ENCODE measurements at places on chromosomes 6 and 20.

DNA sequence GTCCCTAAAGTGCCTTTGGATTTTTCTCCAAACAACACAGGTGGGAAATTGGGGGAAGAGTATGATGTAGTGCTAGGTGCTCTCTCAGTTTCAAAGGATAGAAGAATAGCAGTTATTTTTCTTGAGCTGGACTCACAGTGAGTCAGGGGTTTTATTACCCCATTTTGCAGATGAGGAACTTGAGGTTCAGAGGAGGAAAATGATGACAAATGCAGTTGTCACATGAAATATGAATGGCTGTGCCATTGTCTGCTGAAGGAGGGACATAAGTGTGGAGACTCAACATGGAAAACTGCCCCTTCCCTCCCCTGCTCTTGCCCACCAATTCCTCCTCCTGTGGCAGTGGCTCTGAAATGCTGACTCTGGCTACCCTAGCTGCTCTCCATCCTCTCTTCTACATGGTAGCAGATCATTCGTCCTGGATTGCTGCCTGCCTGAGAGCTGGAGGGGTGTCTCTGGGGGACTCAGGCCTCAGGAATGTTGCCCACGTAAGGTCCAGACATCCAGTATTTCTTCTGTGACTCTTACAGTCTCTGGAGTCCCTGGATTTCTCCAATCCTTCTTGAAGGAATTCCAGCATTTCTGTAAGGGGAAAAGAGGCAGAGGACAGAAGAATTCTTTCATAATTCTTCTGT is 37.6 kb upstream of the EPB41L1 start:
- no peak for DNase-seq

DNA sequence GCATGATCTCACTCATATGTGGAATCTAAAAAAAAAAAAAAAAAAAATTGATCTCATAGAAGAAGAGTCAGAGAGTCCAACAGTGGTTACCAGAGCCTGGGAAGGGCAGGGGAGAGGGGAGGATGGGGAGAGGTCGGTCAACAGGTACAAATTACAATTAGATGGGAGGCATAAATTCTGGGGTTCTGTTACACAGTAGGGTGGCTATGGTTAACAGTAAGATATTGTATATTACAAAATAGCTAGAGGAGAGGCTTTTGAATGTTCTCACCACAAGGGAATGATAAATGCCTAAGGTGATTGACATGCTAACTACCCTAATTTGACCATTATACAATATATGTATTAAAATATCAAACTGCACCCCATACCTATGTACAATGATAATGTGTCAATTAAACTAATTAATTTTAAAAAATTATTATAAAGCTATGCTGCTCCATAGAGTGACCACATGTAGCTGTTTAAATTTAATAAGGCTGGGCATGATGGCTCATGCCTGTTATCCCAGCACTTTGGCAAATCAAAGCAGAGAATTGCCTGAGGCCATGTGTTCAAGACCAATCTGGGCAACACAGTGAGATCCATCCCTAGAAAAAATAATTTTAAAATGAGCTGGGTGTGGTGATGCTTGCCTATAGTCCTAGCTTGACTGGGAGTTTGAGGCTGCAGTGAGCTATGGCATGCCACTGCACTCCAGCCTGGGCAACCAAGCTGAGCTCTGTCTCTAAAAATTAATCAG is 70.9 kb downstream of the SNX5 start:
- DNase-seq = no peak

GRCh38 chr6:163212123-163212522 is 202.4 kb upstream of the QKI start:
- no peak for DNase-seq

DNA sequence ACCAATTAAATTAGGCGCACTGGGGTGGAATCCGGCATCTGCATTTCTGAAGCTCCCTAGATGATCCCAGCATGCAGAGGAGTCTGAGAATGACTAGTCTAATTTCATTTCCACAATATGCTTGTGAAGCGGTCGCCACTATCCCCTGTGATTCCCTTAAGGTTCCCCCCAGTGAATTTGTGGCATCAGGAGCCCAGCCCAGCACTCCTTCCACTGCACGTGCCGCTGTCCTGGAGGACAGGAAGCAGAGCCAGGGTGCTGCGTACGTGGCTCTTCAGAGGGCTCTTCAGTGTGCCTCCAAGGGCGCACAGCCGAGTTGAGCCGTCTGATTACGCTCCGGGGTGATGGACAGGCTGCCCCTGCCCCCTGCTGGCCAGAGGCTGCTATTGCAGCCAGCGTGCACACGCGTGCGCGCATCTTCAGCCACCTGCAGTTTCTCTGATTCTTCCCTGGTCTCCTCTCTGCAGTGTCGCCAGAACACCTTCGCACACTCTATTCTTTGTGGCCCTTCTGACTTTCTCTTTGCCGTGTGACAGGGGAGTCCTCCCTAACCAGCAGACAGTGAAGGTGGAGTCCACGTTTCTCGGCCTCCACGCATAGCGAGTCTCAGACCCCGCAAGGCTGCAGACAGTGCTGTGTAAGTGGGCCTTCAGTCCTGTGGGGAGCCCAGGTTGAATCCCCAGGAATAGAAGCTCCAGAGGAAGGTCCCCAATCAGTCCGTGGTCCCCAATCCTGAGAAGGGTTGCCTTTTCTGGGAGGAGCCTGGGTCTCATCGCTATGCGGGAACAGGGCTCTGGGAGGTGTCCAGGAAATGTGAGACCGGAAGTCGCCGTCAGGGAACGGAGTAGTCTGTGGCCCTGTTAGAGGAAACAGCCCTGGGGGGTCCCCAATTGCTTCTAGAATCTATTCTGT is 16.5 kb upstream of the NCR2 start:
- DNase-seq = no peak

GRCh38 chr6:128601060-128601459 is 80.7 kb upstream of the PTPRK start:
- DNase-seq = no peak

DNA sequence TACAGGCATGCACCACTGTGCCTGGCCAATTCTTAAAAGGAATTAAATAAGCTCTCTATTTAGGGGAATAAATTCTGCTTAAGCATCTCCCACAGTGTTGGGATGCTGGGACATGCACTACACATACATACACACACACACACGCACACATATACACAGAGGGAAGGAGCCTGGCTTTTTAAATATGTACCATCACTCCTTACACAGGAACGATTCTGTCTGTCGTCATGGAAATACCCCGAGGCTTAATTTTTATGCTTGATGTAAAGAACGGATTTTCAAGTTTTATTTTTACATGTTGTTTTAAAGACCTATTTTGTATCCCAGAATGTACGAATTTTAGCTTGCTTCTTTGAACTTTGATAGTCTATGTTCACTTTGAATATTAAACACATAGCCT is 95.3 kb downstream of the CD109 start:
- DNase-seq = no peak

DNA sequence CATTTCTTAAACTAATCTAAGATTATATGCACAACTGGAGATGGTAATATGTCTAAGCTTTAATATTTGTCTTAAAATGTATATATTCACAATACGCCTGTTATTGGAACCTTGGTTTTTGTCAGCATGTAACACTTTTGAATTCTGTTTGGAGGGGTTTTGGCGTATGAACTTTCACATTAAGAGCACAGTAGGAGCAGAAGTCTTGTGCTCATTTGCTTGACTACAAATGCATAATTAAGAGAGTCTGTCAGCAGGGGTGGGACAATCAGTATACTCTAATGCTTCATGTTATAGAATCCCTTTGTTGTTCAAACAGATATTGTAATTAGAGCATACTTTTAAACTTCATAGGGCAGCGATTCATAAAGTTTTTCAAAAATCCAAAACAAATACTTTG is 112.8 kb downstream of the QKI start:
- no peak for DNase-seq

GRCh38 chr20:41800040-41800439 is 181.9 kb upstream of the CHD6 start:
- no peak for DNase-seq

GRCh38 chr6:157449610-157450009 is 68.6 kb downstream of the ZDHHC14 start:
- no peak for DNase-seq

GRCh38 chr20:60505423-60505822 is 547.2 kb downstream of the CDH26 start:
- DNase-seq = no peak

- no peak for DNase-seq
These were observed 268.3 kb downstream of the CDKAL1 start for GRCh38 chr6:20802596-20802995.

DNA sequence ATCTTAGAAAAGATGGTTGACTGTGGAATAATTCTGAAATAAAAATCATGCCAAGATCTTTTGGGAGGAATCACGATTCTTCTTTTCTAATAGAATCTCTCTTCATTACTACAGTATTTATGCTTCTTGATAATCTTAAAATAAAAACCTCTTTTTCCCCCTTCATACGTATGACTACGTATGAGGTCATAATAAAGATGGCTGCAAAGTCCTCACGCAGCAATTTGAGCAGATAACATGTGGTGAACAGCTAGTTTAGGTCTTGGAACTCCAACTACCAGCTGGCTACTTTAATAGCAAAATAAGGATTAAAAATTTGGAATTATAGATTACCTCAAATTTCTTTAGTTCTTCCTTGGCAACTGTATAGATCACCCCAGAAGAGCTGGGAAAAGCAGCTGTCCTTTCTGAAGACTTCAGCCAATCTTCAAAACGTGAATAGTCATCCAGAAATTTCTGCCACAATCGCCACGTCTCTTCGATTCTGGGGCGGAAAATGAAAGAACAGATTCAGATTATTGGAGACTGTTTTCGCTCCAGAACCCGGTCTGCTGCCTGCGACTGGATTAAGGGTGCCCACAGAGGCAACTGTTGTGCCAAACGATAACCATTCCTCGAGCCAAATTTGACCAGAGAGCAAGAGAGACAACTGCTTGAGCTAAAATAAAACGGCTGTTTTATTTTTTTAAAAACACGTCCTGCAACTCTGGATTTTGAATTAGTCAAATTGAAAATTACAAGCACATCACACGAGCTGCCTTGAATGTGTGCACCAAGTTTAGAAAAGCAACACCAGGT is 347.3 kb downstream of the ESR1 start:
- DNase-seq = no peak

GRCh38 chr6:152952045-152952444 is 30.8 kb downstream of the FBXO5 start:
- no peak for DNase-seq

- DNase-seq = no peak
These were observed 133.3 kb upstream of the FOXQ1 start for GRCh38 chr6:1178590-1178989.

GRCh38 chr6:37691904-37692806 is 5.5 kb downstream of the MDGA1 start:
- DNase-seq = no peak

DNA sequence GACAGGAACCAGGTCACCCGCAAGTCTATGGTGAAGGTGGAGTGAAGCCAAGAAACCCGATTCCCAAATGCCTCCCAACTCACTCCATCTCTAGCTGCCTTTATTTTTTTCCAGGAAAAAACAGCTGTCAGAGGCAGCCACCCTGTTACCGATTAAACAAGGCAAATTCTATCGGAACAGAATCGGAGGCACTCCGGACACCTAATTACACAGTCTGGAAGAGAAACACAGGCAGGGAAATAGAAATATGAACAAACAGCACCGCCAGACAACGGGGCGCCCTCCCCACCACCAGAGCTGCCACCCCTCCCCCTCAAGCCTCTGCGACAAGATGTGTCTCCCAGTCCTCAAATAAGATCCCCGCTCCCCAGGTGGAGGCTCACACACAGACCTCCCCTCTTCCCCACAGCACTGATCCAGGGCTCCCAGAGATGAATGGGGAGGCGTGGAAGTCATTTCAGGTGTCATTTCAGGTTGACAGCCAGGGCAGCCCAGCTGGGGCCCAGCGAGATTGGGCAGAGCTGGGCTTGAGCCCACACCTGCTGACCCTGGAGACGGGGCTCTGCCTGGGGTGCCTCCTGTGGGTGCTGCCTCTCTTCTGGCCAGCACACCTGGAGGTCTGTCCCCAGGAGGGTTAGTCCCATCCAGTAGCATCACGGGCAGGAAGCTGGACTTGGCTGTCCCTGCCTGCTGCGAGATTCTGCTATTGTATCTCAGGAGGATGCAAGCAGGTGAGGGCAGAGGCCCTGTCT is 19.8 kb upstream of the VSTM2L start:
- no peak for DNase-seq

- no peak for DNase-seq
These were observed 99.1 kb downstream of the ARID1B start for GRCh38 chr6:156876302-156876701.

- DNase-seq = no peak
These were observed 55.2 kb downstream of the TGM2 start for GRCh38 chr20:38109591-38110524.

DNA sequence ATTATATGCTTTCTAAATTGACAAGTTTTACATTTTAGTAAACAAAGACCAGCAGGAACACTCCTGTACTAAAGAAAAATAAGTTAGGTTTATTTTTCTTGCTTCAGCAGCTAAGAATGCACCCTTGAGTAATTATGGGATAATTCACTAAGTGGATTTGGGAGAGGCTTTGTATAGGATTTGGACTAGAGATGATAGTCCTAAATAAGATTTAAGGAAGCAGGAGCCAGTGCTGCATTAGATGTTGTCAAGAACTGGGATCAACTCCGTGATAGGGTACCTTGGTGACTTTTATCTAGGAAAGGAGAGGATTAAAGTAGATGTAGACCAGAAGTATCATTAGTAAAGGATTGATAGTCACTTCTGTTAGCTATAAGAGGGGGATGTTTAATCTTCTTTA is 4.1 kb upstream of the C6orf141 start:
- DNase-seq = no peak

DNA sequence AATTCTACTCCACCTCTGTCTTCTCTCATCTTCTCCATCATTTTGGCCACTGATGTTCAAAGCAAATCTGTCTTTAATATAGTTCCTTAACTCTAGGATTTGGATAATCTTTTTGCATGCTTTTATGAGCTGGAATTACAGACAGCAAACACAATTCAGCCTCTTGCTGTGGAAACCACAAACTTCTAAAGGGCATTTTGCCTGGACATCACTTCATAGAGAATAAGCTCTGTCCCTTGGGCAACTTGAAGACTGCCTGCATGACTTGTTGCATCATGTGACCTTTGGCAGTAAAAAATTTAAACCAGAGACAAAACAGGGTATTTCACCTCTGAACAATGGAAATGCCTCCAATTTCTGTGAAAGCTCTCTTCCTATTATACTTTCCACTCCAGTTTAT is 74.1 kb upstream of the HDDC2 start:
- DNase-seq = no peak

- DNase-seq = no peak
These were observed 33.4 kb downstream of the NCOA3 start for GRCh38 chr20:47535088-47535487.

DNA sequence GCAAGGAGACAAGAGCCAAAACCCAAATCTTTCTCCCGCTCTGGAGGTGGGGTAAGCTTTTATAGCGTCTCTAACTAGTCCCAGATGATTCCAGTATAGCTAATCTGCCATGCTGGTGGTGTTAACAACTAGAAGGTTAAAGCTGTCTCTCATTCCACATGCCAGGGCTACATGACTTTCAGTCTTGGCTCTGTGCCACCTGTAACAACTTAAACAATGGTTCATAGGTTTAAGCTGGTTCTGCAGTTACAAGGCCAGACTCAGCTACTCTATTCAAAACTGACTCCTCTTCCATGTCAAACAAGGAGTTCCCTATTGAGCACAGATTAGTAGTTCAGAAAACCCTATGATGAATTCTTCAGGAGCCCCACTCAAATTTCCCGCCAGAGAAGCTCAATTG is 128.9 kb downstream of the ELOVL4 start:
- no peak for DNase-seq
